ENCODE measurements at places on chromosomes 11 and 22.
A peak's percentile ranks its signal among the peaks of the same experiment; 100 is the strongest.

DNA sequence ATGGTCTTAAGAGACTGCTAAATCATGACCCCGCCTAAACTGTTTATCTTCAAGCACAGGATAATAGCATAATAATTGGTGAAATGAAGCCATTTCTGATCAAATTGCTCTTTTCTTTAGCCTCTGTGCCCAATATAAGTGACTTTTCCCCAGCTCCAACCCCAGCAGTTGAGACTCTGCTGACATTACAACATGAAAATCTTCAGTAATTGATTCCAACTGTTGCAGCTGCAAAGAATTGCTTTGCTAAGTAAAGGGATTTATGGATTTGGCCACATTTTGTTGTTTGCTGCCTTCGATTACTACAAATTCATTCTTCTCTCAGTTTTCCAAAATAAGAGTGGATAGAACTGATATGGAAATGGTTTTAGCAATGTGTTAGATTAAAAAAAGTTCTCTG lies 576.7 kb upstream of the LRRC4C start:
- DNase-seq: no peak

DNA sequence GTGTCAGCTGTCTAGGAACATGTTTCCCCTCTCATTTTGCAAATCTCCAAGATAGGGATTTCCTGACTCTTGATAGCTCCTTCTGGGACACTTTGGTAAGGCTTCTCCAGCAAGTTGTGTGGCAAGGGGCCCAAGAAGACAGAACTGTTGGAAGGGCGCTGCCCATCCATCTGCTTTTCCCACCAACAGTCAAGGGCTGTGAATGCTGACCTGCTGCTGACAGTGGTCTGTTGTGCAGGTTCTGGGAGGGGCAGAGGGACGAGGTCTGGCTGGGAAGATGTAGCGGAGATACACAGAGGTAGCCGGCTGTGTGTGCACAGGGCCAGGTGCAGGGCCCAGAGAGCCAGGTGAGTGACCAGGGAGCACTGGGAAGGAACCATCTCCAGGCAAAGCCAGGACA lies 12.2 kb downstream of the BCR start:
- DNase-seq: no peak

GRCh38 chr11:111665777-111666176 lies 63.5 kb downstream of the SIK2 start:
- DNase-seq: no peak

GRCh38 chr22:38286915-38287669 lies 14.3 kb upstream of the TMEM184B start:
- DNase-seq: no peak

DNA sequence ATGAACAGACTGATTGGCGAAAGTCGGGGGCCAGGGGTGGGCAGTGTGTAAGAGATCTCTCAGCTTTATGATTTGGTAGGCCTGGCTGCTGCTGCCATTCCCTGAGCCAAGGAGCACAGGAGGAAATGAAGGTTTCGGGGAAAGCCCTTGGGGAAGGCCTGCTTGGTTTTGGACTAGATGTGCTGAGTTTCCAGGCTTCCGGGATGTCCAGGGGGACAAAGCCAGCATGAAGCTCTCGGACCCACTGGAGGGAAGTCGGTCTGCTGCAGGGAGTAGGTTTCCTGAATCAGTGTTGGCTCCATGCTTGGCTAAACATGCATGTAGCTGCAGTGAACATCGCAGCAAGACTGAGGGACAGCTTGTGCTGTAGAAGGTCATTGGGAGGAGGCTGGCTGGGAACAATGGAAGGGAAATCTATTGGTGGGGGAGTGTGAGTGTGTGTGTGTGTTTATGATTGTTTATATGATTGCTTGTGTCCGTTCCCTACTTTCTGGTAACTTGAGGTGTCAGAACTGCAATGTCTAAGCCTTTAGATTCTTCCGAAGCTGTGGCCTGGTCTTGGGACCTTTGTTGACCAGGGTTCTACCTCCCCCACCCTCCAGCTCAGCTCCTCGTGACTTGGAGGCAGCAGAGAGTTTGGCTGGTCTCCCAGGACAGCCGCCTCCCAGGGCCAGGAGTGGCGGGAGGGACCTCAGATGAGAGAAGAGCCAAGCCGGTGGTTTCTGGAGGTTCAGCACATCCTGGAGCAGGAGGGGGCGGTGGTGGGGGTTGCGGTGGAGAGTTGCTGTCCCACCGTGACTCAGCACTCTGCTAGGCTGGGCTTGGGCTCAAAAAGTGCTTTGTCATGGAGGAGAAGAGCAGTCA lies 4.0 kb upstream of the FTH1 start:
- DNase-seq: peak; percentile 90

DNA sequence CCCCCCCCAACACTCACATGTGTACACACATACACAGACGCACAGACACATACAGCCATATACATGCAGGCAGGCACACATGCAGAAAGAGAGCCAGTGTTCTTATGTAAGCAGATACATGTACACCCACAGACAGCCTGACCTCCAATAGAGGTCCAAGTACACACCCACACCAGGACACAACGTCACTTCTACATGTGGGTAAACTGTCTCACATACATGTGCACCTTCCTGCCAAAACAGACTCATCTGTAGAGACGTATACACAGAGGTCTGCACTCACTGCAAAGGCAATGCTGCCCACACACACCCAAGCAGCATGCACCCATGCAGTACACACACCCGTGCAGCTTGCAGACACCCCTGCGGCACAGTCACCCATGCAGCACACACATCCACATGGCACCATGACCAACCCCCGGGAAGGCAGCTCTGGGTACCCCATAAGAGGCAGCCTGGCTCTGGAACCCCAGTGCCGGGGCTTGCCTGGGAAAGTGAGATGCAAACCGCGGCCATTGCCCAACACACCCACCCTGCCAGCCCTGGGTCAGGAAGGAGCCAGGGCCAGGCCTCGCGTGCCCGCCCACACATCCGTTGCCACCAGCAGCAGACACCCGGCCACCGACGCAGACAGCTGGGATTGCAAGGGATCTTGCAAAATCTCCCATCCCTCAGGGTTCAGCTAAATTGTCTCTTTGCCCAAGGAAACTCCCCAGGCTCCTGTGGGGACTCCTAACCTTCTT lies 10.1 kb downstream of the CASTOR1 start:
- no peak for DNase-seq

GRCh38 chr22:45869340-45869847 lies 107.6 kb downstream of the WNT7B start:
- DNase-seq: no peak

GRCh38 chr11:87351676-87352075 lies 313.9 kb downstream of the TMEM135 start:
- DNase-seq: no peak
